Tibial nerve (tissue), 4 donors: ENCODE measurements at places on chromosomes 11 and 22. TPM values are rescaled to one million over a fixed set of nuclear protein-coding genes. Genes with fewer than 3 reads are reported as not detected.

- DNase-seq, result no peak
These were observed 26.1 kb upstream of the SMIM35 start for GRCh38 chr11:118112711-118113430.

DNA sequence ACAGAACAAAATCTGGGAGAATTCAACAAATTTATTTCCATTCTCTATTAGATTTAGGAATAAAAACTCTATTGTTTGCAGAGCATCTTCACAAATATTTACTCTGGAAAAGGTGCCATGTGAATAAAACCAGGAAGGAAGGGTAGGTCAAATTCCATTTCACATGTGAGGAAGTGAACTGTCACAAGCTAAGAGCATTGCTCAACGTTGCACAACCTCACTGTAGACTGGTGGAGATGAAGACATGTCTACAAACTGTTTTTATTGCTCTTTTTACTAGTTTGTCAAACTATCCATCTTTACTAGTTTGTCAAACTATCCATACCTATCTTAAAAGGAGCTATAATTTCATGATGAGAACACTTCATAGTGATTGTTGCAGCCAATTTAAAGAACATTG is 236.4 kb downstream of the CNTN5 start:
- no peak for DNase-seq

GRCh38 chr22:33823552-33823951 is 96.7 kb downstream of the LARGE1 start:
- no peak for DNase-seq

- DNase-seq, result no peak
These were observed 6.2 kb downstream of the ZDHHC8 start for GRCh38 chr22:20137671-20138416.

- DNase-seq, result no peak
These were observed 50.1 kb upstream of the PHOX2A start for GRCh38 chr11:72293910-72294615.

GRCh38 chr11:73787051-73787642 is 527 bp upstream of the MRPL48 start:
- no peak for DNase-seq

- no peak for DNase-seq
These were observed 31.2 kb downstream of the POU2AF3 start for GRCh38 chr11:111329306-111330204.

DNA sequence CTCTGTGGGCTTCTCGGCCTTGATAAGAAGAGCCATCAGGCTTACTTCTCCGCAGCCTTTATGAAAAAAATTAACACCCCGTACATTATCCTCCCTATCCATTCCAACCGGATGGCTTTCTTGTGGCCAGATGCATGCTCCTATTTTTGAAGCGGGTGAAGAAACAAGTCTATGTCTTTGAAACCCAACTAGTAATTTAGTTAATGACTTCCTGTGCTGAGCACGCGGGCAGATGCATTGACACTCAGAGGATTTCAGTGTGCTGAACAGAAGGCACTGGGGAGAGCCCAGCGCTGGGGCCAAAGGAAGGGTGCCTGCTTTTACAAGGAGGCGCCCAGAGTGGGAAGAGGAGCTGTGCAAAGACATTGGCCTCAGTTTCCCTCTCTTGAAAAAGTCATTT is 53.3 kb downstream of the ARHGAP8 start:
- no peak for DNase-seq

DNA sequence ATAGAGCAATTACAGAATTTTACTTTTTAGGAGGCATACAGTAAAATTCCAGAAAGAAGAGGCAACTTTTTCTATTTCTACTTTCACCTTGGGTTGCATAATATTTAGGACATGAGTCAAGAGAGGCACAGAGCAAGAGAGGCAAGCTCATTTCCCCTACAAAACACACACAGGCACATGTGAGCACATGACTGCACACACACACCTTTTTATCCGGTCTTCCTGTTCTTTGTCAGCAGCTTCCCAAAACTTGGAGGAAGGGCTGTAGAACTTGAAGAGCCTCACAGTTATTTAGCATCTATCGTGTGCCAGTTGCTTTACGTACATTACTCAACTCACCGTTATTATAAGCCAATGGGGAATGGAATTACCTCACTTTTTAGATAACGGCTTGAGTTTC is 37.8 kb upstream of the CCDC179 start:
- no peak for DNase-seq

- no peak for DNase-seq
These were observed 55.3 kb upstream of the BMAL1 start for GRCh38 chr11:13222285-13222684.

DNA sequence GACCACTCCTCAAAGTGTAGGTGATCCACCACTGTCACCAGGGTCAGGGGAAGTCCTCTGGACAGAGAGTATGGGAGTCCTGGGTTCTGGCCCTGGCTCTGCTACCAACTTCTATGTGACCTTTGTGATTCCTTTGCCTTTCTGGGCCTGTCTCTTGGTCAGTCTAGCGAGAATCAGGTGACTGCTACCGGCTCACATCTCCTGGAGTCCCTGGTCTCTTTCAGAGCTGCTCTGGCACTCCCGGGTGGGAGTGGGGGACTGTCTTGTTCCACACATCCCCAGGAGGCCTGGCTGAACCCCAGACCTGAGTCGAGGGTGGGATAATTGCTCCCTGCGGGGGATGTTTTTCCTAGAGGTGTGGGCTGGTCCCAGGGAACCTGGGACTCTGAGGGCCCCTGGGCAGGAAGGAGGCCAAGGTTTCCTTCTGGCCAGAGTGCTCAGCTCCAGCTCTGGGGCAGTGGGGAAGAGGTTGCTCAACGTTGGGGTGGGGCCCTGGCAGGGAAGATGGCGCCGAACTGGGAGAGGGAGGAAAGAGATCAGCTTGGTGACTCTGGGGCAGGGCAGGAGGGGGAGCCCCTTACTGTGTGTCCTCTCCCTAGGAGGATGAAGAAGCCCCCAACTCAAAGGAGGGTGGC is 2.1 kb downstream of the SOX10 start:
- DNase-seq, result no peak

- DNase-seq, result no peak
These were observed 82.3 kb downstream of the PTPRJ start for GRCh38 chr11:48062649-48063048.

GRCh38 chr11:68775951-68776388 is 24.6 kb upstream of the TESMIN start:
- no peak for DNase-seq

GRCh38 chr11:43830928-43831440 is 49.6 kb upstream of the ALKBH3 start:
- no peak for DNase-seq

Gene HEPHL1
- total RNA-seq, result not detected

Gene LRRC4C
- 9.0 TPM for total RNA-seq

Gene SMDT1
- total RNA-seq, result 23.7 TPM

Gene BLID
- total RNA-seq, result 3.9 TPM
